ENCODE measurements at places on chromosomes 1 and 21.

- no peak for DNase-seq
Measured at GRCh38 chr1:53314606-53315005, 13.3 kb downstream of the LRP8 start.

- no peak for DNase-seq
Measured at GRCh38 chr1:218479436-218480115, 134.4 kb downstream of the TGFB2 start.

DNA sequence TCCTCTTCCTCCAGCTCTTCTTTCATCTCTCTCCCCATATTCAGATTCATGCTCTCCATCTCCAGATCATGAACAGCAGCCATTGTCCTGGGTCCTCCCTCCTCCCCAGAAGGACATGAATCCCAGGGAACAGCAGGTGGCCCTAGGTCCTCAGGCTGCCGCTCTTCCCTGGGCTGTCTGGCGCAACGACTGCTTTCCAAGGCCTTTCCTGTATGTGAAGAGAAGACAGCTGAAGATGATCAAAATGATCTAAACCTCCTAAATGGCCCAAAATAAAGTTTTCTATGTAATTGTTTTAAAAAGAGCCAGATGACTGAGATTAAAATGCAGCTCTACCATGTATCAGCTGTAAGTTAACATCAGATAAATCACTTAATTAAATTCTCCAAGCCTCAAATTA lies 22.5 kb downstream of the RHBDL2 start:
- peak; percentile 50 for DNase-seq

DNA sequence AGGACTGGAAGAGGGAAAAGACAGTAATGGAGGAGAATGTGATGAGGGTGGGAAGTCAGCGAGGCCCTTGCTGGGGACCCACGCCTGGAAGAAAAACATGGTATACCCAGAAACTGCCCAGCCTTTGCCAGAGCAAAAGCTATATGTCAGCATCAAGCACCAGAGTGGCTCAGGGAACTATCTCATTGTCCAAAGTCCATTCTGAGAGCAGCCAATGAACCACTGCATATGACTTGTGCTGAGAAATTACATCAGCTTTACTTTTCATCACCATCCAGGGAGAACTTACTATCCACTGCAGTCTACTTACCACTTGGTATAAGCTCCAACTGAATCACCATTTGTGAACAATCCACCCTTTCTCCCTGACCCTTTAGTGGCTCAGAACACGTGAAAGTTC lies 148.1 kb downstream of the TTLL7 start:
- DNase-seq = no peak

DNA sequence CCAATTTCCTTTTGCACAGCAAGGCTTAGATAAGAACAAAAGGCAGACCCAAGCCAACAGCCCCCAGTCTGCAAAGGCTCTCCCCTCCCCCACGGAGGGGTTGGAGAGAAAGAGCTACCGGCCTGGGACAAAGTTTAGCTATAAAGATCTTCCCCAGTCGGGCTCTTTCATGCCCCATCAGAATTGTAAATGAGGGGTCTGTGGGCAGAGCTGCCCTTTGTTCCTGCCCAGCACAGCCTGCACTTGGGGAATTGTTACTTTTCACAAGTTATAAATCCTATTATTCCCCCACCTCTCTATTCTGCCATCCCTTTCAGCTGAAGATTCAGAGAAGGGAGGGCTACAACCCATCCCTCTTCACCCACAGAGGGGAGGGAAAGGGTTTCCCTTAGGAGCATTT lies 3.5 kb downstream of the MYCL start:
- DNase-seq = no peak

DNA sequence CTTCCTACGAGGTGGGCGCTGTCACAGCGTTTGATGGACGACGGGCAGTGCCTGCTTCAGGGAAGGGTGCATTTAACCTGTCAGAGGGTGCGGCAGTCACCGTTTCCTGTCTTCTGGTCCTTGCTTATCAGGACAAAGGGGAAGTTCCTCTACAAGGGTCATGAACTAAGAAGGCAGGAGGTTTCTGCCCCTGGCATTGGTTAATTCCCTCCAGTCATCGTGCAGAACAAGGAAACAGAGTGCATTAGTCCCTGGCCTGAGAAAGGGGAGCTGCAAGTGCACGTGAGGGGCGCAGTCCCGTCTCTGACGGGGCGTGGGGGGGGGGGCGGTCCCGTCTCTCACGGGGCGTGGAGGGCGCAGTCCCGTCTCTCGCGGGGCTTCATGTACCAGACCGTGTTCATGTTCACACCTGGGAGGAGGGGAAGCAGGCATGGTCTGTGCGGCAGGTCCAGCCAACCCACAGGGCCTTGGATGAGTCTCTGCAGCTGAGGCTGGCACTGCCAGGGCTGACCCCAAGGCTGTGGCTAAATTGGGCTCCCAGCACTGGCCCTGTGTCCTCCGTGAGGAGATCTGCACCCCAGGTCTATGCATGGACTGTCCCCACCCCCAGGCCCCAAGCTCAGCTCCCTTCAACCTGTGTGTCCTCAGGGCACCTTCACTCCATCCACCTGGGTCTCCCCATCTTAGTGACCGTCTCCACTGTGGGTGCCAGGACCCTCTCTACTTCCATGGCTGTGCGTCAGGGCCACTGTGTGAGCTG lies 89.2 kb upstream of the COL6A1 start:
- no peak for DNase-seq

DNA sequence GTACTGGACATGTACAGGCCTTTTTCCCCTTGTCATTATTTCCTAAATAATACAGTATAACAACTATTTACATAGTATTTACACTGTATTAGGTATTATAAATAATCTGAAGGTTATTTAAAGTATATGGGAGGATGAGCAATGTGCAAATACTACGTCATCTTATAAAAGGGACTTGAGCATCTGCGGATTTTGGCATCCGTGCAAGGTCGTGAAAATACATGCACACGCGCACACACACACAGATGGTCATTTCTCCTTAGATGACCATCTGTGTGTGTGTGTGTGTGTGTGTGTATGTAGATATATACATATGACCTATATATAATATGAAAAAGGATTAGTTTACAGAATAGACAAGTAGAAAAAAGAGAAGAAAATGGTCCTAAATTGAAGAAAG lies 15.4 kb downstream of the ALG14 start:
- no peak for DNase-seq

- DNase-seq = no peak
Measured at GRCh38 chr21:33732038-33732437, 89.7 kb downstream of the ITSN1 start.

GRCh38 chr1:88126467-88126866 lies 557.6 kb upstream of the PKN2 start:
- no peak for DNase-seq

DNA sequence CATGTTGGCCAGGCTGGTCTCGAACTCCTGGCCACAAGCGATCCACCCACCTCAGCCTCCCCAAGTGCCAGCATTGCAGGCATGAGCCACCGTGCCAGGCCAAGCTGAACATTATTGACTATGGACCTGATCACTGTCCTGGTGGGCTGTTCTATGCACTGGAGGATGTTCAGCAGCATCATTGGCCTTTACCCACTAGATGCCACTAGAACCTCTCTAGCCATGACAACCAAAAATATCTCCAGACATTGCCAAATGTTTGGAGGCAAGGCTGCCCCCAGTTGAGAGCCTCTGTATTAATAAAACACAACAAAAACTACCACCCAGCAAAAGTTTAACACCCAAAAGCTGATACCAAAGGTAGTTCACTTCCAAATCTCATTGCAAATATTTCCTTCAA lies 110.8 kb upstream of the SOD1 start:
- no peak for DNase-seq

DNA sequence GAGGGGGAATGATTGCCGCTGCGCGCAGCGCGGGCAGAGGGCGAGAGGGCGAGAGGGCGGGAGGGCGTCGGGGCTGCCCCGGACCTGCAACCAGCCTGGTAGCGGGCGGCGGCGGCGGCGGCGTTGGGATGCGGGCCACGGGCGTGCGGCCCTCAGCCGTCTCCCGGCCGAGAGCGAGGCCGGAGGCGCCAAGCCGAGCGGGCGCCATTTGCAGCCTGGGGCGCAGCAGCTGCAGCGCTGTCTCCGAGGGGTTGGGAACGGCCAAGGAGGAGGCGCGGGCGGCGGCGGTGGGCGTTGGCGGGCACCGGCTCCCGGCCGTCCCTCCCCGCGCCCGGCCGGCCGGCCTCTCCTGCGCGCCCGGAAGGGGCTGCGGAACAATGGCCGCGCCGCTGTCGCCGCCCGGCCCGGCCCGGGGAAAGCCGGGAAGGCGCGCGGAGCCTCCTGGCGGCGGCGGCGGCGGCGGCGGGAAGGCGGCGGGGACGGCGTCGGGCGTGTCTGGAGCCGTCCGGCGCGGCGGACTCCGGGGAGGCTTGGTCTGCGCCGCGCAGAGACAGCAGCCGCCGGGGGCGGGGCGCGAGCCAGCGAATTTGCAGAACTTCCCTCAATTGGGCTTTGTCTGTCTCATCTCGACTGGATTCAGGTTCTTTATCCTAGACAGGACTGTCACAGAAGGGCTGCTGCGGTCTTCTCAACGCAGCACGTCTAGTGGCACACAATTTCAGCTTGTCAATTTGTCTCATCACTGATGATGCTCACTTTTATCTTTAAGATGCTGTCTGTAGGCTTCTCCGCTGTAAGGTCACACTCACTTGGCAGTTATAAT lies 35.7 kb downstream of the ZBTB8B start:
- DNase-seq = no peak

DNA sequence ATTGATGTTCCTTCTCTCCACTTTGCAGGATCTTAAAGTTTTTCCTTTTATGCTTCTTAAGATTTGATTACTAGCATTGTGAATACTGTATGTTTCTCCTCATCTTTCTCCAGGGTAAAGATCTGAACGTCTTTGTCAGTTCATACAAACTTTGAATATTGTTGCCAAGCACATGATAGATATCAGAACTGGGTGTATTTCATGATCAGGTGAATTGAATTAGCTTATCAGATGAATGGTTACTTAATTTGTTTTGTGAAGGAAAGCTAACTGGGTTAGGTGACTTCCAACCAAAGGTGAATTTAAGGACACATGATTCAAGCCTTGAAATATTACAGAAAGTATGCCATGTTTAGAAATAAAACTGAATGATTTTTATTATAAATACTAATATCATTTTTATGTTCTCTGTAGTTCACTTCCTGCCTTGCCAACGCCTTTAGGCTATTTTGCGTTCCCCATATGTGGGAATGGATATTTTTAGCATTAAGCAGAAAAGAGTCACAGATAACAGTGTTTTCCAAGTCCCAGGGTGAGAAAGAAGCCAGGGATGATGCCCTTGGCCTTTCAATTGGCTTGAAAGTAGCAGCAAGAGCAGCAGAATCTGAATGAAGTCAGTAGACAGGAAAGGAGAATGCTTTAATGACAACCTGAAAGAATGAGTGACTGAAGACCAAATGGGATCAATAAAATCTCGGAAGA lies 752.1 kb downstream of the NCAM2 start:
- DNase-seq = no peak

GRCh38 chr1:220123889-220124288 lies 30.0 kb downstream of the IARS2 start:
- DNase-seq = no peak

GRCh38 chr1:197799271-197799670 lies 24.0 kb upstream of the DENND1B start:
- no peak for DNase-seq

- DNase-seq = no peak
Measured at GRCh38 chr1:112409414-112409813, 13.4 kb downstream of the CTTNBP2NL start.

DNA sequence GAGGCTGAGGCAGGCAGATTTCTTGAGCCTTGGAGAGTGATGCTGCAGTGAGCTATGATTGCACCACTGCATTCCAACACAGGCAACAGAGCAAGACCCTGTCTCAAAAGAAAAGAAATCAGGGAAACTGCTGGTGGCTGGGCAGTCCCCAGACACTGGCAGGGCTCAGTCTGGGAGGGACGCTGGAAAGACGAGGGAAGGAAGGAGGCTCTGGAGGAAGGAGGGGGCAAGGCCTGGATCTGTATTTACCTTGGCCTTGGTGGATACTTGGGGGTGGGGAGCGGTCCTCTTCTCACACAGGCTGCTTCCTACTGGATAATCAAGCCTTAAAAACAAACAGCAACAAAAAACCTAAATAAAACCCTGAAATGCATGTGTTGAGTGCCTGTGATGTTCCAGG lies 24.4 kb downstream of the KCNQ4 start:
- no peak for DNase-seq

DNA sequence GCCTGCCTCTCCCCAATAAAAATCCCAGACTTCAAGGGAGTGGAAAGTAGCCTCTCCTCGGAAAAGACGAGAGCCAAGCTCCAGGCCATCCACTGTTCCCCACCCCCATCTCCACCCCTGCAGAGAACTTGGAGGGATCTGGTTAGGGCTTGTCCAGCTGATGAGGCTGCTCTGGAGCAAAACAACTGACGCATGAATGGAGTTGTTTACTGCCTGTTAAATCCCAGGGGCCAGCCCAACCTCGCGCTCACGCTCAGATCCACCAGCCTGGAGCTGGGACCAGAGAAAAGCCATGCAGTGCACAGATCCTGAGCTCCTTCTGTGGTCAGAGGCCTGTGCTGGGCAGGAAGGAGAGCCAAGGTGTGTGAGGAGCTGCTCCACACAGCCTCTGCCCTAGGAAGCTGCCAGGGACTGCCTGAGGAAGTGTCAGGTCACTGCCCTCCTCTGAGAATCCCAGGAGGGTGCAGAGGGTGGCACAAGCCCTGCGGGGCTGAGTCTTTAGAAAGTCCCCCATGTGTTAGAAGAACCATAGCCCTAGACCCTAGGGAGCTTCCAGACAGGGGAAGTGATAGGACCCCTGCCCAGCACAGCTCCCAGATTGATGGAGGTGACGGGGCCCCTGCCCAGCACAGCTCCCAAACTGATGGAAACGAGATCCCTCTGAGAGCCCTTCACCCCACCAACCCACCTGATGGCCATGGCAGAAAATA lies 109.0 kb upstream of the IPO9 start:
- peak; percentile 81 for DNase-seq

- no peak for DNase-seq
Measured at GRCh38 chr1:14034506-14034905, 334.5 kb downstream of the PRDM2 start.

GRCh38 chr1:221204055-221204833 lies 325.0 kb downstream of the HLX start:
- DNase-seq = no peak

GRCh38 chr1:118564961-118565703 lies 380.1 kb upstream of the SPAG17 start:
- no peak for DNase-seq

- DNase-seq = no peak
Measured at GRCh38 chr1:53548031-53548491, 88.9 kb downstream of the DMRTB1 start.

DNA sequence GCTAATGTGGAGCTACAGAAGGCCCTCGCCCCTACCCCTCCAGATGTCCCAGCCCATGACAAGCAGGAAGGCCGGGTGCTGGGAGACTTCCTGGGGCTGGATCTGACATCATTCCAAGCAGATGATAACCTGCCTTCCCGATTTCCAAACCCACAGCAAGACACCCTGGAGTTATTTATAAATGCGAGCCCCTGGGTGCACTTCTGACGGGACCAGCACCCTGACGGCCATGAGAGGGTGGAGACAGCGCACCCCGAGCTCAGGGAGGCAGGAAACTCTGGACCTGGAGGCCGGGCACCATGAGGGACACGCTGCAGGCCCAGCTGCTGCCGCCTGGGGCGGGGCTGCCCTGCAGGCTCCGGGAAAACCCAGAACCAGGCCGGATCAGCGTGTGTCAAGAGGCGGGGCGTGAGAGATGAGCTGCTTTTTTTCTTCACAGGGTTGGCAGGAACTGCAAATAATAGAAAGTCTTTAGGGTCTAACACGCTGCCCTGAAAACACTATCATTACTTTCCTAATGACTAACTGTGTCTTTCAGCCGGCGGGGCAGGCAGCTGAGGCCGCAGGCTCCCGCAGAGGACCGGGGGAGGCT lies 2.5 kb upstream of the PCBP3 start:
- DNase-seq = no peak

GRCh38 chr21:26814386-26814785 lies 30.8 kb downstream of the ADAMTS1 start:
- no peak for DNase-seq

All from nucleus accumbens (tissue), 56 donors.